ENCODE measurements at places on chromosomes 1 and 21.

- peak; percentile 31 for DNase-seq
Measured at GRCh38 chr21:43917515-43918384, 52.7 kb downstream of the AGPAT3 start.

DNA sequence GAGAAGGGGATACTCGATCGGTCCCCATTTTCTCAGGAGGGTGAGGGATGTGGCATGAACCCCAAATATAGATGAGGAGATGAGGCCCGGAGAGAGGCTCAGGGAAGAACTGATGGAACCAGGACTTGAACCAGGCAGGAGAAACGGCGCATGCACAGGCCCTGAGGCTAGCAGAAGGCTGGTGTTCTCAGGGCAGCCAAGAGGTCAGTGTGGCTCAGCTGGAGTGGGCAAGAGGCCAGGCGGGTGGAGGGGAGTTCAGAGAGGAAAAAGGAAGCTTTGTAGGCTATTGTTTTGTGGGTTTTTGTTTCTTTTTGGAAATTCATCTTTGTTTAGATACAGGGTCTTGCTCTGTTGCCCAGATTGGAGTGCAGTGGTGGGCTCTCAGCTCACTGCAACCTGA is 122.0 kb downstream of the LACTBL1 start:
- DNase-seq = no peak

GRCh38 chr1:176515310-176515709 is 52.3 kb downstream of the PAPPA2 start:
- no peak for DNase-seq

DNA sequence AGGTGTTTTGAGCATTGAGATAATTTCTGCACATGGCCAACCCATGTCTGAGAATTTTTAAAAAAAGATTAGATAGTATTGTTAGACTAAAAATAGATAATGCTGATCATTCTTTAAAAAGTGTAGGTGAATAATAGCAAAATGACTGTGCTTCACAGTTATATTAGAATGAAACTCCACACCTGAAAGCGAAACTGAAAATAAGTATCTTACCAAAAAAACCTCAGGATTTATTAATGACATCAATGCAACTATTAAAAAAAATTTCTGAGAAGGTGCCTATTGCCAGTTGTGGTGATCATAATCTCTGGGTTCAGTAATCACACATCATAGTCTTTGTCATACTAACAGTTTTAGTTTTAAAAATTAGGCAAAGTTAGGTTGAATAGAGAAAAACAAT is 36.5 kb downstream of the PLA2G4A start:
- no peak for DNase-seq

DNA sequence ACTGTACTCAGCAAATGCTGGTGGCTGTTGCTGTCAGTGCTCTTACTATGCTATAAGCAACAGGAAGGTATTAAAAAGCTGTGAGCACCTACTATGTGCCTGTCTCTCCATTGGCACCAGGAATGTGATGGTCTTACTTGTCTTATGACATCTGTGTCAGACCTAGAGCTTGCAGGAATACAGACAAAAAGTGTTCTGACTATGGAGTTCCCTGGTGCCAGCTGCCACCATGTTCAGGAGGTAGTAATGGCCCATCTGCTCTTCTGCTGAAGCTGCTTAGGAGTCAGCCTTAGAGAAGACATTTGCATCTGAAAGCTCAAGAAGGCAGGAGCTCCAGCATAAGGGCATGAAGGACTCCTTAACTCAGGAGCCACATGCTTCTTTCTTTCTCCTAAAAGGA is 52.3 kb downstream of the MAB21L3 start:
- DNase-seq = no peak

DNA sequence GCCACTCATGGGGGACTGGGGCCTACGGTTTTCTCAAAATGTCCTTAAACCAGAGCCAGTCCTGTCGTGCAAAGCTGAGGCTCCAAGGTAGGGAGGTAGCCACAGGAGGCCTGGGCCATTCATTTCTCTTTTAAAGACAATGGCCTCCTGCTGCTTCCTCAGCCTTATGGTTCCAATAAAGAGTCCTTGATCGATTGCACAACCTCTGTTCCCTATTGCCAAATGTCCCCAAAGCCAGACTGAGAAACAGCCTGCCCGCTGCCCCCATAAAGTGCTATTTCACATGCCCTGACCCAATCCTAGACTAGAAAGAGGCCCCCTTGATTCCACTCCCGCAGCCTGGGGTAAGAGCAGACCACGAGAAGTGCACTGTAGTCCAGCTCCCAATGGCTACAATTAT is 166.7 kb downstream of the CLIC6 start:
- no peak for DNase-seq

- DNase-seq = no peak
Measured at GRCh38 chr21:40067751-40068150, 200.5 kb downstream of the PCP4 start.

Measured in activated naive CD4-positive, alpha-beta T cell treated with Interleukin-2 at 50 U/mL for 16 hours (primary cell).